NCI-H1930 (cell line): ENCODE measurements at places on chromosomes 1 and 21.

- peak; percentile 10 for DNase-seq
Observed at GRCh38 chr1:82048596-82048995, 247.9 kb downstream of the ADGRL2 start.

GRCh38 chr1:94887106-94887505 is 39.8 kb downstream of the CNN3 start:
- no peak for DNase-seq

DNA sequence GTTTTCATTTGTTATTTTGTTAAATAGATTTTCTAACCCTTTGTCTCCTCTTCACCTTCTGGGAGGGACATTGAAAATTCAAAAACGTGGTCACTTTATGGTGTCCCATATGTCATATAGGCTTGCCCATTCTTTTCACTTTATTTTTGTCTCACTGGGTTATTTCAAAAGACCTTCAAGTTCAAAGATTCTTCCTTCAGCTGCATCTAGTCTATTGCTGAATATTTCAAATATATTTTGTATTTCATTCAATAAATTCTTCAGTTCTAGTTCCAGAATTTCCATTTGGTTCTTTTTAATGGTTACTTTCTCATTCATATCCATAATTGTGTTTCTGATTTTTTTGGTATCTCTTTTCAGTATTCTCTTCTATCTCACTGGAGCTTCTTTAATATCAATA is 11.6 kb upstream of the KCTD3 start:
- no peak for DNase-seq

DNA sequence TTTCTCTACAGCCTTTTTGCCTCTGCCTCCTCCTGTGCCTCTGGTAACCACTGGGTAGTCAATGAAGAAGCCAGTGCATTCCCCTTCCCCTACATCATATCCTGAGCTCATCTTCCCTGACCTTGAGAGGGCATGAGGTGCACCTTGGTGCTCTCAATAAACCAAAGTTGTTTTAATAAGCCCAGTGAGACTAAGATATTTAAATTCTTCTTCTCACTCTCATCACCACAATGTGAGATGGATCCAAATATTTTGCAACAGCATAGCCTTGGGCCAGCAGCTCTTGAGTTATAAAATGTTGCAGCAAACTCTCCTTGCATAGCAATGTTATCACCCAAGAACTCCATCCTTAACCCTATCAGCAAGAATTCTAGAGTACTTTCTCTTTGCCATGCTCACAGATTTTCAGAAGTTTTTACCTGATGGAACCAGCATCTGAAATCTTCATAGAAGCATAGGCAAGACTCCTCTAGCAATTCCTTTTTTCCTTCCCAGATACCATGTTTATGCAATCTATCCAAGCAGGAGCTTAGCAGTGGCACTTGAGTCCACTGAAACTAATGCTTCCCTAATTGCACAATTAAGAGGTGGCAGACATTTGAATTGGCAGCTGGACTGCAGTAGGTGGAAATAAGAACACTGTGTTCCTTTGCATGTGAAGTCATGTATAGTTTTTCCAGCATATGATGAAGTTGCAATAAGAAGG is 36.8 kb downstream of the CDC7 start:
- no peak for DNase-seq

- DNase-seq: no peak
Observed at GRCh38 chr1:153537376-153537730, 1.6 kb upstream of the S100A6 start.

DNA sequence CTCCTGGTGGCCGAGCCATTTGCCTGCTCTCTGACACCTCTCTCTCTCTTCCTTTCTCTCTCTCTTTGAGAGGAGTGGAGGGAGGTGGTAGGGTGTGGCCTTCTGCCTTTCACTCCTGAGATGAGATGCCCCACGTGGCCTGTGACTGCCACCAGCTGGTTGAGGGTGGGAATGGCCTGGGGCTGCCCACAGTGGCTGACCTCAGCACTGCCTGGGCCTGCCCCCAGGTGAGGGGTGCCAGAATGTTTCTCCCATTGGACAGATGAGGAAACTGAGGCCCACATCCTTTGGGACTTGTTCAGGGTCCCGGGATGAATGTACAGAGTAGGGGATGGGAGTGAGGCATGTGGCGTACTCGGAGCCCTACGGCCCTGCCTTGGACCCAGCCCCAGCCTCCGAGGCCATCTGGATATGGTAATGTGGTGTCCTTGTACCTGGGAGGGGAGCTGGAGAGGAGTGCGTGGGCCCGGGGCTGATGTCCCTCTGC is 12.7 kb upstream of the C1orf167 start:
- no peak for DNase-seq

DNA sequence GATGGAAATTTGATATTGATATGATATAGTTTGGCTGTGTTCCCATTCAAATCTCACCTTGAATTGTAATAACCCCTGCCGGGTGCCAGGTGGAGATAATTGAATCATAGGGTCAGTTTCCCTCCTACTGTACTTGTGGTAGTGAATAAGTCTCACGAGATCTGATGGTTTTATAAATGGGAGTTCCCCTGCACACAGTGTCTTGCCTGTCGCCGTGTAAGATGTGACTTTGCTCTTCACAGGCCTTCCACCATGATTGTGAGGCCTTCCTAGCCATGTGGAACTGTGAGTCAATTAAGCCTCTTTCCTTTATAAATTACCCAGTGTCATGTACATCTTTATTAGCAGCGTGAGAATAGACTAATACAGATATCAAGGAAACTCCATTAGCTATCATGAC is 74.6 kb downstream of the MAP3K7CL start:
- no peak for DNase-seq

GRCh38 chr1:69585666-69586065 is 17.9 kb downstream of the LRRC7 start:
- DNase-seq: no peak

DNA sequence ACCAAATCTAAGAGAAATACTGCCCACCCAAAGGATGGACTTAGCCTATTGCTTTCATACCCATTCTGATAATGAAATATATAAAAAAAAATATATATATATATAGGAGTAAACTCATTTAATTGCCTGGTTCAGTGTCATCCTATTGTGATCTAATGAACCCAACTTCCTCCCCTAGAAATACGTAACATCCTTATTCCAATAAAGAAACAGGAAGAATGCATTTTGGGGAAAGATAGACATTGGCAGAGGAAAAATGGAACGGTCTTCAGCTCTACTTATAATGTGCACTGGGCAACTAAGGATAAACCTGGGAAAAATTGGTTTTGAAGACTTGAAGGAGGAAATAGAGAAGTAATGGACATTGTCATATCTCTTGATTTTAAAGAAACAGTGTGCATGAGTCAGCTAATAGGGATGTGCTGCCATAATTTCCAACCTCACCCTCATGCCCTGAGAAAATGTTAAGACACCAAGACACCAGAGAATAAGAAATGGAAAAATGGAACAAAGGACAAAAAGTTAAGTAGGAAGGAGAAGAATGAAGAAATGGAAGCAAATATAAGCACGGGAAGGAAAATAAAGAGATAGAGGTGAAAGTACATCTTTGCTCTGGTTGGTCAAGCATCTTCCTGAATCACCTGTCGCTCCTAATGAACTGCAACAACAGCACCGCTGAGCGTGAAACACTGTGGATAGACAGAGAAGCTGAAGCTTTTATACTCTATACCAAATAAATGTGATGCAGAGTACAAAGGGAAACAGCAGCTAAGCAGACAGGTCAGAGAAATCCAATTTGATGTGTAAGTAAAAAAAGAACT is 5.4 kb downstream of the UBR4 start:
- DNase-seq: no peak

DNA sequence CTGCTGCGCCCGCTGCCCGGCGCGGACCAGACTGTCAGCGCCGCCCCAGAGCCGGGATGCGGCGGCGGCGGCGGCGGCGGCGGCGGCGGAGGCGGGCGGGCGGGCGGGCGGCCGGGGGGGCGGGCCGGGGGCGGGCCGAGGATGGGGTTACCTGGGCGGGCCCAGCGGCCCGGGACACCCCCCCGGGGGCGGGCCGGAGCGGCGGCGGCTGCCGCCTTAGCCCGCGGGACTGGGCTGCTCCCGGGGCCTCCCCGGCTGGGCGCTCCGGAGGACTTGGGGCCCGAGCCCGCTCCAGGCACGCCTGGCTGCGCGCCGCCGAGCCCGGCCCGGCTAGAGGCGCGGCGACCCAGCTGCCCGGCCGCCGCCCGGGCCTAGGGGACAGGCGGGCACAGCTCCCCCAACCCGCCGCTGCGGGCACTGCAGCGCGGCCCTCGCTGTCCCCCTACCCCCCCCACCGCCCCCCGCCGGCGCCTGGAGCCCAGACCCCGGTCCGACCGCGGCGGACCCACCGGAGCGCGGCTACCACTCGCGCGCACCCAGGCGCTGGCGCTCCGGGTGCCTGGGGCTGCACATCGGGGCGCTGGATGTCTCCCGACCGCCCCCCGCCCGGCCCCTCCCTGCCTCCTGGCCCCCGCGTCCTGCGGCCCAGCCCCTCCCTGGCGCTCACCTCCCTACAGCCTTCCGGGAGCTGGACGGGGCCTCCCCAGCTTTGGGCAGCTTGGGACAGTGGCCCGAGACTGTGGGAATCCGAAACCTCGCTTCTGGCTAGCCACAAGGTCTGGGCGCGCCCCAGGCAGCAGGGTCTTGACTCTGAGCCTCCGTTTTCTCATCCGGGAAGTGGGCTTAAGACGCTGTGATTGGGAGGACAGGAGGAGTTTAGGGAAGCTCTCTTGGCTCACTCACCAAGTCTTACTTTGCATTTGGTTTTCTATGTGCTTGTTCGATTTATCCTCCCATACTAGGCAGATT is at the start of gene WNT4:
TSS of gene WNT4 (minus strand) at position 33 of the 969 bp plus-strand sequence. CDS start 175 bp downstream, outside the sequence.
- no peak for DNase-seq

DNA sequence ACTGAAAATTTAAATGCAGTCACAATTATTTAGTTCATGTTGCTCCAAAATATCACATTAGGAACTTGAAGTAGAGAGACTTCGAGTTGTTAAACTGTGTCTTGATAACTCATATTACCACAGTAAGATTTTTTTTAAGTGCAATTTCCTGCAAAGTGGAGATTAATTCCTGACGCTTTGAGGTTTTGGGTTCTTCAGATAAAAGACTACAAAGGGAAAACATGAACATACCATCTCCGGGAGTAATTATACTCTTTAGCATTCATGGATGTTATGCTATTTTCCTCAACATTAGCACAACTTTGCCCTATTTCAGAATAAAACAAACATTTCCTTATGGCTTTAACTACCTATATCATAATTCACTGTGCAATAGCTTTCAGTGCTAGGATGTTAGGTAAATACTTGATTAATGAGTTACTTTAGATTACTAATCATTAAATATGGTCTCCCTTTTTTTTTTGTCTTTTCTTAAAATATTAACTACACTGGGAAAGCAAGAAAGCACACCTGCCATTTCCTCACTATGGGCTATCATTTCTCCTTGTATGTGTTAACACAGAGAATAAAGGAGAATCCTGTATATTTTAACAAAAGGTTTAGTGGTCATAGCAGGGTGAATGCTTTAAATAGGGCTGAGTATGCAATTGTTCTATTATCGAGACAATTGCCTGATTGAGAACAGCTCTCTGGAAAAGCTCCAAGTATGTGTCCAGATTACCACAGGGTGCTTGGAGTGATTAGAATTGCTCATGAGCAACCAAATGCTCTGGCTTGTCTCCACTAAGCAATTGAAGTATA is 252.5 kb upstream of the C1orf105 start:
- no peak for DNase-seq

DNA sequence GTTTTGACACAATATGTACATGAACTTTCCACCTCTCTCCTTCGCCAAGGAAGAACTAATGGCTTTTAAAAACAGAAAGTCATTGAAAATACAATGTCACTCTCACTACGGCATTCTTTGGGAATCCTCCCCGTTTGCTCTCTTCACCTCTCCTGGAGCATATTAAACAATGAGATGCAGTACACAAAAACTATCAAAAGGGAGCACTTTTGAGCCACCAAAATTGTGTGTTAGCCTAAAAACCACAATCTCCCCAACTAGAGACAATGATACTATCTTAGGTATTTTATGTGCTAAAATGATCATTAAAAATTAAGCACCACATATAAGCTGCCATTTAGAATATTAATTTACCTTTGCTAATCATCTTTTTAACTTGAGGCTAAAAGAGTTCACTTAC is 425.5 kb downstream of the KCTD3 start:
- no peak for DNase-seq

DNA sequence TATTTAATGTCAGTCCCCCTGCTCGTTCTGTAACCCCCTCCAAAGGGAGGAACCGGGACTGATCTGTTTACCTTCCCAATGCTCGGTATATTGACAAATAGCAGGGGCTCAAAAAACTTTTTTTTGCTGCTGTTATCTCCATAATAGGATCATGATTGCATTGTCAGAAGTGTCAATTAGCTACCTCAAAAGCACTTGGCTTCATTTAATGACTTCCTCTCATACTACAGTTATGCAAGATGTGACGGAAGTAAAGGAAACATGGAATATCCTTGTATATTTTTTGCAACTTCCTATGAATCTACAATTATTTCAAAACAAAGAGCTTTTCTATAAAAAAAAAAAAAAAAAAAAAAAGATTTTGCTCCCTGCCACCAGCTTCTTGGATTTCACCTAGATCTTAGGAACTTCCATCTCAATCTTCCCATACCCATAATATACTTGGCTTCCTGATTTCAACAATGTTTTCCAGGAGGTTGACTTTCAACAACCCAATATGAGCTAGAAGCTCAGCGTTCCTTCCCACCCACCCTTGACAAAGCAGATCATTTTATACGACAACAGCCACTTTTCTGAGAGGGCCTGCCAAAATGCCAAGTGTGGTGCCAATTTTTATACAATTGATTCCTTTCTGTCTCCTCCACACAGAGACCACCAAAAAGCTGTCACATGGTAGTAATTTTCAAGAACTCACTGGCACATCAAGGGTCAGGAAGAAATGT is 71.7 kb downstream of the SETD4 start:
- no peak for DNase-seq

DNA sequence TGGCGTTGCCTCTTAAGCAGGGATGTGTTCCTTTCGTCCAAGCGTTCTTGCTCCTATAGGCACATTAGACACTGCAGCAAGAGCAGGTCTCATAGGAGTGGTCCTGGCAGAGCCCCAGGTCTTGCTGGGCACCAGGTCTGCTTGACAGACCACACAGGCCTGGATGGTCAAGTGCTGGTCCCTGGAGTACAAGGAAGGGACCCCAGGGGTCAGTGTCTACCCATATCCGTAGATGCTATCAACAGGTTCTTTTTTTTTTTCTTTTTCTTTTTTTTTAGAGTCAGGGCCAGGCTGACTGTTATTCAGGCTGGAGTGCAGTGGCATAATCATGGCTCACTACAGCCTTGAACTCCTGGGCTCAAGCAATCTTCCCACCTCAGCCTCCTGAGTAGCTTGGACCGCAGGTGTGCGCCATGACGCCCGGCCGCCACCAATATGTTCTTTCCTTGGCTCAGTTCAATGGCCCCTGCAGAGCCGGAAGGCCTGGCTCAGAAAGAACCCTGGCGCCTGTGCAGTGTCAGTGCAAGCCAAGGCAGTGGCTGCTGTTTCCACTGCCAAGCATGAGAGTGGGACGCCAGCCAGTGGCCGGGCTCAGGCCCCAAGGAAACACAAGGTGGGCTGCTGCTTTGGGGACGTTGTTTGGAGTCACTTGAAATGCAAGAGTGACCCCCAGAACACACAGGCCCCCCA is 10.0 kb upstream of the TNFRSF8 start:
- no peak for DNase-seq

- no peak for DNase-seq
Observed at GRCh38 chr1:184843732-184844495, 89.3 kb upstream of the EDEM3 start.

- no peak for DNase-seq
Observed at GRCh38 chr1:86138746-86139145, 17.8 kb downstream of the COL24A1 start.

GRCh38 chr1:93909146-93910050 is at the start of gene GCLM:
Gene GCLM (minus strand): TSS chr1:93909430. CDS start chr1:93909163, 267 bp downstream.
- peak; percentile 77 for DNase-seq

GRCh38 chr1:1614204-1614953 is 921 bp upstream of the MIB2 start:
- no peak for DNase-seq

GRCh38 chr1:56363007-56363770 is 216.2 kb downstream of the PLPP3 start:
- no peak for DNase-seq
